ENCODE measurements at places on chromosomes 3 and 15.

GRCh38 chr3:7710284-7710683 lies 791.3 kb upstream of the LMCD1 start:
- no peak for DNase-seq

DNA sequence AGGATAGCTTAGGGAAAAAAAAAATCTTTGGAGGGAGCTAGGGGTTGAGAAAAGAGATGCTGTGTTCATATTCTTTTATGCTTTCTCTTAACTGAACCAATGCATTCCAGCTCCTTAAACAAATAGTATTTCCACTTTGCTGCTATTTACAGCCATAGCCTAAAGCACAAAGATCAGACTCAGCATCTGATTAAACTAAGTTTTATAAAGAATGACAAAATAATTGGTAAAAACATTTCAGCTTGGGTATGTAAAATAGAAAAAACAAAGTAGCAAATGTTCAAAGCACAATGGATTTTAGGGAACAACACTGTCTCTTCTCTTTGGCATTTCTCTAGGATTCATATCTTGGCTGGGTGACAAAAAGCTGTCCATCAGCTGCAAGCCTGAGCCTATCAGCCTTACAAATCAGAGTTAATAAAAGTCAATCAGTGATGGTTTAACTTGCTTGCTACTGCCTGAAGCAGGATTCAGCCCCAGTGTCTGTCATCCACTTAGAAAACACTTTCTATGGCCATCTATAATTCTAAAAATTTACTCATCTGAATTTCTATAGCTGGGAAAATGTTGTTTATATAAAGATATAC lies 232.1 kb upstream of the CDIN1 start:
- no peak for DNase-seq

DNA sequence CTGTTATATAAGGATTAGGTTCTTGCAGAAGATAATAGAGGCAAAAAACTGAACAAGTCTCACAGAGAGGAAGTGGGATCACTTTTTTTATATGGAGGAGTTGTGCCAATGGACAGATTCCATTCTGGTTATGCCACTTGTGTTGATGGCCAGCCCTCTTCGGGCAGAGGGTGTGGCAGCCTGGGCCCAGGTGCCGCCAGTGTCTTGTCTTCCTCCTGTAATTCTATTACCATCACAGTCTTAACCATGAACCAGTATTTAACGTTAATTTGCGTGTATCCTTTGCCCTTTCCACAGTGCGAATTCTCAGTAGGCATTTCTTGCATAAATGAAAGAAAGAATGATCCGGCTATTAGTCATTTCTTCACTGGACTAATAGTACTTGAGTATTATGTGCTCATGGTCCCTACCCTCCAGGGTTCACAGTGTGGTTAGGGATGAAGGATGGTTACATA lies 7.0 kb upstream of the USP4 start:
- no peak for DNase-seq

DNA sequence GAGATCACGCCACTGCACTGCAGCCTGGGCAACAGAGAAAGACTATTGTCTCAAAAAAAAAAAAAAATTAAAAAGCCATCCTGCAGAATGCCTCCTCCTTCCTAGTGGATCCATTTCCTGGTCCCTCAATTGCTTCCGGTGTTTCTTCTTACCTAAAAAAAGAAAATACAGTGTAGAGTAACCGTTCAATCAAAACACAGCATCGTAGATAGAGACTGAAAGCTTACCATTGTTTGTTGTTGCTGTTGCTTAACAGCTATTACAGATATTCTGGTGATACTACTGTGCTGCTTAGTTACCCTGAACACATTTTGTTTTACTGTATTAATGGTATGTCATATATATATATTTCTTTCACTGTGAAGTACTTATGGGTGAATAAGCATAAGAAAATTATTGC lies 105.5 kb upstream of the LRRFIP2 start:
- DNase-seq: no peak

DNA sequence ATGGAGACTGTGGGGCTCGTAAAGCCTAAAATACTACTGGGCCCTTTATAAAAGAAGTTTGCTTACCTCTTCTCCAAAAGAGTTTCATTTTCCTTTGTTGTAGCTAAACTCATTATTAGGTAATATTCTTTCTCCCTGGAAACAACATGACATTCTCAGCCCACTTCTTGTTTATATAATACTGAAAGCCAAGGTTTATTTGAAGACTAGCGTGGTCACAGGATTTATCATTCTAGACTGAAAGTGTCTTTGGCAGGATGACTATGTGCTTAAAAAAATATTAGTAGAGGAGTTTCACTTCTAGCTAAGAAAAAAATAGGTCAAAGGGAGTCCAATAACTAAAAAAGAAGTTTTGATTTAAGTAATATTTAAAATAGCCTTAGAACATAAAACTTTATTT lies 1085.2 kb upstream of the CADM2 start:
- no peak for DNase-seq

- DNase-seq: no peak
These were observed 16.6 kb downstream of the GUCA1C start for GRCh38 chr3:108936924-108937689.

GRCh38 chr15:87965304-87965703 lies 291.2 kb downstream of the NTRK3 start:
- no peak for DNase-seq

DNA sequence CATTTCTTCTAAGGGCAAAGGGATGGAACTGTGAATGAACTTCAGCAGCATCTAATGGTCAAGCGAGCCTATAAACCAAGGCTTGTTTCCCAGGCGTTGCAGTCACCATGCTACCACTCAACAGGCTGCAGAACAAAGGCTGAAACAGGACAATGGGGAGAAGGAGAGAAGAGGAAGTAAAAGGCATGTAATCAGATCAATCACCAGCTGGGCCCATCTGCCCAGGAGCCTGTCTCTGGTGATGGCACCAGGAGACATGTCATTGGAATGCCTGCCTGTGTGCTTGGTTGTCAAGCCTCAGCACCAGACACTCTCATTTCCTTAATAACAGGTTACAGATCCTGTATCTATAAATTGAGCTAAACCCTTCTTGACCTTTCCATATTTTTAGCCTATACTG lies 81.7 kb upstream of the UMPS start:
- no peak for DNase-seq

DNA sequence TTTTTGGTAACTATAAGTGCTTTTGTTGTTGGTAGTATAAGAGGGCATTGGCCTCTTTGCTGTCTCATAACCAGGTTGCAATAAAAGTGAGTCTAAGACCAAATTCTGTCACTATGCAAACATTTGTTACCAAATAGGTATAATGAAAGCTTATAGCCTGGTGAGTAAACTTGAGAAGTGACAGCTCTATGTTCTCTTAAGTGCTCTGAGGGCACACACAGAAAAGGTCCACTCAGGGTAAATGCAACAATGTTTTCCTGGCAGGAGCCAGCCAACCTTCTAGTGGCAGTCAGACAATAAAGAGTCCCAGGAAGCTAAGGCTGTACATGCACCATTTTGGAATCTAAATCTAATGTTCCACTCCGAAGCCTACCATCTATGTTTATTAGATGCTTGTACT lies 262.1 kb upstream of the TGFBR2 start:
- no peak for DNase-seq

DNA sequence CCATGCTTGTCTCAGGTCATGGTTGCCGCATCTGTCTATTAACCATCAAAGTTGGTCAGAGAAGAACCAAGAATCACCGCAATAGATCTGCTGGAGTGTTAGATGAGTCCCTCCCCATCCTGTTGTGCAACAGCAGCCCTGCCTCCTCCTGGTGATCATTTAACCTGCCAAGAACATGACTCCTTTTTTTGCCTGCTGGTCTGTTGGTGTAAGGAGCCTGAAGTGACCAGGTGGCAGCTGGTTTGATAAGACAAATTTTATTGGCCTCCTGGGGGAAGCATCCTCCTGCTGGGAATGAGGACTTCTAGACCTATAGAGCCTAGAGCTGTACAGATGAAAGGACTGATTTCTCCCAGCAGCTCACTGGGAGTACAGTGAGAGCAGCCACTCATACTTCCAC lies 43.5 kb upstream of the RAF1 start:
- DNase-seq: no peak

GRCh38 chr3:133837487-133838295 lies 32.1 kb downstream of the SRPRB start:
- DNase-seq: no peak

GRCh38 chr3:106643684-106644161 lies 733.5 kb upstream of the CCDC54 start:
- DNase-seq: no peak

GRCh38 chr3:71447803-71448202 lies 135.7 kb downstream of the FOXP1 start:
- DNase-seq: no peak

DNA sequence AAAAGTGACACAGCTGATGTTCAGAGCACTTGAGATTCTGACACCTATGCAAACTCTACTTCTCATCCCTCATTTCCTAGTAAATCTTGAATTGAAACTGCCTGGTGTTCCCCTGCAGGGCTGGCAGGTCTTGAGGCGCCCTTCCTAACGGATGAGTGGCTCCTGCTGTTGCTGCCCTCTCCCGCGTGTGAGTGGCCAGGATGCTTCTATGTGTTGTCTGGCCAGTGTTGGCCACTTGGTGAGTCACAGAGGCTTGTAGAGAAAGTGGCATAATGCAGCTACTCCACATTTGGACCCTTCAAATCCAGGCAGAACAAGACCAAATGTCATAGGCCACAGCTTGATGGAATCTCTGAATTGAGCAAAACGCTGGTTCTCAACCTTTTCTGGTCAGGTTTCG lies 63.6 kb downstream of the MOBP start:
- DNase-seq: no peak

GRCh38 chr3:39434574-39434973 lies 28.1 kb downstream of the RPSA start:
- DNase-seq: no peak

DNA sequence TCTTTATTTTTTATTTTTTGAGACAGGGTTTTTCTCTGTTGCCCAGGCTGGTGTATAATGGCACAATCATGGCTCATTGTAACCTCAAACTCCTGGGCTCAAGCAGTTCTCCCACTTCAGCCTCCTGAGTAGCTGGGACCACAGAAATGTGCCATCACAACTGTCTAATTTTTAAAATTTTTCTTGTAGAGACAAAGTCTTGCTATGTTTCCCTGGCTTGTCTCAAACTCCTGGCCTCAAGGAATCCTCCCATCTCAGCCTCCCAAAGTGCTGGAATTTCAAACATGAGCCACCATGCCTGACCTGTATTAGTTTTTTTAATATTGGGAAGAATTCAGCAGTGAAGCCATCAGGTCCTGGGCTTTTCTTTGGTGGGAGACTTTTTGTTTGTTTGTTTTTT lies 13.6 kb upstream of the CLDN11 start:
- DNase-seq: no peak

Data from activated CD4-positive, alpha-beta T cell treated with anti-CD3 and anti-CD28 coated beads, Interleukin-2, amount 50 U/mL, for 24 hours (primary cell).